HFF-Myc (cell line): ENCODE measurements at places on chromosomes 3 and 15.

GRCh38 chr3:9617056-9617455, 32.2 kb upstream of the MTMR14 start:
- no peak for DNase-seq

DNA sequence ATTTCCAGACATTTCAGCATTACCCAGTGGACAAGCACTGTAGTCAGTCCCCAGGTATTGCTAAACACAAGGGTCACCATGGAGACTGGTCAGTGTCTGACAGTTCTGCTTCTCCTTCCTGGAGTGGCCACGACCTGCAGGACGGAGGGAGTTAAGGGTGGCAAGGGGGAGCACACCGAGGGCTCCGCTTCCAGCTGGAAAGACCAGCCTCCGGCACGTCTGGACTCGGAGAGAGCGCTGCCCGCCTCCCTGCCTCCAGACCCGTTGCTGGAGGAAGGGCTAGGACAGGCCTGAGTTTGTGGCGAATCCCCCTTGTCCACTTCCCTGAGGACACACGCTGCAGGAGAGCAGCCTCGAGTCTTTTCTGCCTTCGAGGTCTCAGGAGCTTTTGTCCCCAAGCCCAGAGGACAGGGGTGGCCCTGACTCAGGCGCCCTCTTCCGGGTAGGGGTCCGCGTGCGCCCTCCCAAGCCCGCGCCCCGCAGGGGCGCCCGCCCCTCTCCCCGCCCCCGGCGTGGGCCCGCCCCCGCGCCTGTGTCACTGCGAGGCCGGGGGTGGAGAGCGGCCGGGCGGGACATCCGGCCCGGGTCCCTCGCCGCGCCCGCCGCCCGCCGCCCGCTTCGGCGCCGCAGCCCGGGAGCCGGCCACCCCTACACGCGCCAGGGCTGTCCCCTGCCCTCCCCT, at the start of gene CHST14:
CHST14 (plus strand) TSS at position 562 of the 682 bp plus-strand sequence. CDS start 230 bp downstream, outside the sequence.
- no peak for DNase-seq

GRCh38 chr3:192892981-192893700, 24.5 kb downstream of the MB21D2 start:
- no peak for DNase-seq

DNA sequence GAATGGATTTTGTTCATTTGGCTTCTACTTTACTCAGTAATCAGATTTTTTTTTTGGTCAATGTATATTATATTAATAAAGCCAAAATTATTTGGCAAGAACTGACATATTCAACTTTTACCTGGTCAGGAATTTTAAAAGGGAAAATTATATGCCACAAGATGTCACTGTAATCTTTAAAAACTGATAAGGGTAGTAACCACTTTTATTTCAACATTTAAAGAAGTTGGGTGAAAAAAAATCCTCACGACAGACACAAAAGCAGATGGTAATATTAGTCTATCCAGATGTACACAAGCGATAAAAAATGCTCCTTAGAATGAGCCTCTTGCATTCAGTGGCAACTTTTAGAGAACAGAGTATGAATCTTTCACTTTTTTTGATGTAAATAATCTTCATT, 101.9 kb downstream of the SERPINI1 start:
- no peak for DNase-seq

DNA sequence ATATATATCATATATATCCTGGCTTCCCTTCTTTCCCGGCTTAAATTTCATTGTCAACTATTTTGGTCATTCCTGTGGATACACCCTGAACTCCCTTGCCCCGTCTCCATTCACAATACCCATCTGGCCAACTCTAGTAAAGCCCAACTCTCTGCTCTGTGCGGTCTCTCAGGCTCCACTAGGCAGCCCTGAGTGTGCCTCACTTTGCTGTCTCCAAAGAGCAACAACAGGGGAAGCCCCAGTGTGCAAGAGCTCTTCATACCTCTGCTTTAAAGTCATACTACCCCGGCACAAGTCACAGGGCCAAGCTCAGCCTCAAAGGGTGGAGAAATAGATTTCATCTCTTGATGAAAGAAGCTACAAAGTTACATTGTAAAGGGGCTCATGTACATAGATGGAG, 18.9 kb upstream of the FEM1B start:
- no peak for DNase-seq

DNA sequence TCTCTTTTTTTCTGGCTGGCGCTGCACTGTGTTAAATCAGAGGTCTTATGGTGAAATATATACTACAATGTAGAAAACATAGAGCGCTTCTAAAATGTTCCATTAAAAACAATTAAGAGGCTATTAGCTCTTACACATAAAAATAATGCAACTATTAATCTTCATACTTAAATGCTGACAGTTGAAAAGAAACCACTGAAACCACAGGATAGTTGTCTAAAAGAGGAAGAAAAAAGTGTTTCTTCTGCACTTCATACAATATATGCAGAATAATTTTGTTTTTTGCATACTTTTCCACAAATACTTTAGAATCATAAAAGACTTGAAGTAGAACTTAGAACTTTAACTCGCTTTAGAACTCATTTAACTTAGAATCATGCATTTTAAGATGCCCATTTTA, 170.5 kb downstream of the PYDC2 start:
- no peak for DNase-seq

GRCh38 chr3:55629432-55629831, 142.3 kb upstream of the WNT5A start:
- DNase-seq: no peak

DNA sequence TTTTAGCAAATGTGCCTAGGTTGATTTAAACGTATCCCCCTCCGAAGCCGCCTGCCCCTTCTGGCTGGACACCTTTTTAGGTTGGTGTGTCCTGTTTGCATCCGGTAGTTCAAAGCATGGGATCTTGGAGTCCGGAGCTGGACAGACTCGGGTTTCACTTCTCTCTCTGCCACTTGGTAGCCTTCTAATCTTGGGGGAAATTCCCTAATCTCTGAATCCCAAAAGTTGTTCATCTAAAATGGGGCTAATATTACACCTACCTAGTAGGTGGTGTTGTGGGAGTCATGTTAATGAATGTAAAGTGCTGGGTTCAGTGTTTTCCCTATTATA, 760 bp downstream of the FANCI start:
- no peak for DNase-seq

DNA sequence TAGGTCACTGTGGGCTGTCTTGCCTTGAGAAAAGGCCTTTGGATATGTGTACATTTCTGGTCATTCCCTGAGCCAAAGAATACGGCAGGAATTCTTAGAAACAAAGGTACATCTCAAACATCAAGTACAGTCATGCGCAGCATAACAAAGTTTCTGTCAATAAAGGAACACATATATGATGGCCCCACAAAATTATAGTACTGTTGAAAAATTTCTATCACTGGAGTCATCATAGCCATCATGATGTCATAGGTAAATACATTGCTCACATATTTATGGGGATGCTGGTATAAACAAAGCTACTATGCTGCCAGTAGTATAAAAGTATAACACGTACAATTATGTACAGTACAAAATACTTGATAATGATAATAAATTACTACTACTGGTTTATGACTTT, 38.9 kb upstream of the NECTIN3 start:
- no peak for DNase-seq

DNA sequence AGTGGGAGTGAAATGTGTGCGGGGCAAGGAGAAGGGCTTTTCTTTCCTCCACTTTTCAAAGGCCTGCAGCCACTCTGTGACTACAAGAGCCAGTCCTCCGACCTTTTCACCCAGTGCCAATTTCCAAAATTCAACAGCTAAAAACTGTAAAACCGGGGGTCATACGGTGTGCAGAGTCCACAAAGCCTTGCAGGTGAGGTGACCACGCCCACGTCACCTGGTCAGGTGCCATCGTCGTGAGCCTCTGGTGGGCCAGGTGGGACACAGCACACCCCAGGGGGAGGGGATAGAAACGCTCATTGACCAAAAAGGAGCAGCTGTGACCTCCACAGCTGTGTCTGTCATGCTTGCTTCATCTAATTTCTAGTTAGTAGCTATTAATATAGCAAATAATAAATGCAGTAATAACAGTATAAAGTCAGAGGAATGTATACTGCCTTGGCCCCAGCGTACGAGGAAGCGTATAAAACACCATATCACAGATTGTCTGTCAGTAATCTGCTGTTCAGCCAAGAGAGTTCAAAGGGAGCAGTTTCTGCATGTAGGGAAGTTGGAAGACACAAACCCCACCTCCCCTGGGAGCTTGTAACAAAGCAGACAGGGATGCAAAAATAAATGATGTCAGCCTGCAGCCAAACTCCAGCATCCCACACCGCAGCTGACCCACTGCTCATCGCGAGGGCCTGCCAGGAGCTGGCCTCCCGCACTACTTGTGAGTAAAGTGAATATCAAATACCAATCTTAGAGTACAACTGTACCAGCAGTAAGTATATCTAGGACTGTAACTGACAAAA, 86.7 kb downstream of the VGLL4 start:
- DNase-seq: no peak

GRCh38 chr15:63157891-63158431, 684 bp upstream of the RPS27L start:
- no peak for DNase-seq

- no peak for DNase-seq
Measured at GRCh38 chr3:99505200-99505599, 133.2 kb upstream of the COL8A1 start.

DNA sequence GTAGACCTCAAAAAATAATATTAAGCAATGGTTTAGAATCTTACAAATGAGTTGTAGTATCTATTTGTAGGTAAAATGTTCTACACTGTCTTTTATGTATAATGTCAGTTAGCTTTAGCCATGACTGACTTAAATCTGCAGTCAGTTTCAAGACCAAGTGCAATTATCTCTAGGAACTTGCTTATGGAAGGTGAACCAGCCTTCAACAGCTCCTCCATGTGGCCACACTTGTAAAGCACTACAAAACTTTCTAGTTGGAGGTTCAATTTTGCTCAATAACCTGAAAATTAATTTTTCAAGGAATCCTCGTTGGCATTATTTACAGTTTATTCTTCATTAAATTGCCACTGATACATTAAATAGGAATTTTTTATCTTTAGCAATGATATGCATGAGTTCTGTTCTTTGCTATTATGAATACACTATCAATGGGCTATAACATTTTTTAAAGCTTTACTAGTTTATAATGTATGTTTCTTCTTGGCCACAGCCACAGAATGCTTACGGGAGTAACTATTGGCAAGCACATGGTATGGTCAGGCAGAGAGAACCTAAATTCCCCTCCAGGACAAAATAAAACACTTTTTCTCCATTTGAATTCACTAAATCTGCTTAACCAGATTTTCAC, 315.3 kb upstream of the UBE2E2 start:
- DNase-seq: no peak

DNA sequence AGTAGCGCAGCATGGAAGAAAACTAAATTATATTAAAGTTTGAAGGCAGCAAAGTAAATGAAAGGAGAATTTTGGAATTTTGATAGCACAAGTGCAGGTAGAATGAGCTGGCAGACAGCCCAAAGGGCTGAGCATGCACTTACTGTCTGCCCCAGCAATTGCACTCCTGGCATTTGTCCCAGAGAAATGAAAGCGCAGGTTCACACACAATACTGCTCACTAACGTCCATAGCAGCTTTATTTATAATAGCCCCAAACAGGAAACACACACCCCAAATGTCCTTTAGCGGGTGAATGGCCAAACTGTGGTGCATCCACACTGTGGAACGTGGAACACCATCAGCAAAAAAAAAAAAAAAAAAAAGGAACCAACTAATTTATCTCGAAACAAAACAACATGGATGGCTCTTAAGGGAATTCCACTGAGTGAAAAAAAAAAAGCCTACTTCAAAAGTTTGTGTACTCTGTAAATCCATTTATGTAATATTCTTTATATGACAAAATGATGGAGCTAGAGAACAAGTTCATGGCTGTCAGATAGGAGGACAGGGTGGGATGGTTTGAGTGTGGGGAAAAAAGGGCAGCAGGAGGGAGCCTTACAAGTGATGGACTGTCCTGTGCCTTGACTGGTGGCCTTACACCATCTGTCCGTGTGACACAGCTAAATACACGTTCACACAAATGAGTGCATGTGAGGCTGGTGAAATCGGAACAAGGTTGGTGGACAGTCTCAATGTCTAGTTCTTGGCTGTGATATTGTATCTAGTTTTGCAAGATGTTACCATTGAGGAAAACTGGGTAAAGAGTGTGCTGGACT, 6.0 kb upstream of the TM2D3 start:
- no peak for DNase-seq

DNA sequence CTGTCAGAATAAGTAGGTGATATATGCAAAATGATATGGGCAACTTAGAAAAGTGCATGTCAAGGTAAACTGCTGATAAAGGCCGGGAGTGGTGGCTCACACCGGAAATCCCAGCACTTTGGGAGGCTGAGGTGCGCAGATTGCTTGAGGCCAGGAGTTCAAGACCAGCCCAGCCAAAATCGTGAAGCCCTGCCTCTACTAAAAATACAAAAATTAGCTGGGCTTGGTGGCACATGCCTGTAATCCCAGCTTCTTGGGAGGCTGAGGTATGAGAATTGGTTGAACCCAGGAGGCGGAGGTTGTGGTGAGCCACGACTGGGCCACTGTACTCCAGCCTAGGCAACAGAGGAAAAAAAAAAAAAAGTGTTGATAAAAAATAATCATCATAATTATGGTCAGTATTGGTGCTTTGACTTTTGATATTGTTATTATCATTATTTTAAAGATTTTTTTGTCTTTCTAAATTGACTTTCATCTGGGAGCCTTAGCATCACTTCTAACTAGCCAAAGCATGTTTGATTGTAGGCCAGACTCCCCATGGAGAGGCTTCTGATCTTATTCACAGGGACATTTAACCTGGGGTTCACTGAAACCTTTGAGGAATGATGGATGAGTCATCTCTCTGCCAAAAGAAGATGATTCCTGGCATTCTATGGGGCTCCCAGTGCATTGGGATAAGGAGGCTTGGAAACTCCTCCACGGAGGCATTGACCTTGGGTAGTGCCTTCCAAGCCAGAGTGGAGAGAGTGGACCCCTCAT, 5.6 kb downstream of the ZBTB38 start:
- DNase-seq: no peak

DNA sequence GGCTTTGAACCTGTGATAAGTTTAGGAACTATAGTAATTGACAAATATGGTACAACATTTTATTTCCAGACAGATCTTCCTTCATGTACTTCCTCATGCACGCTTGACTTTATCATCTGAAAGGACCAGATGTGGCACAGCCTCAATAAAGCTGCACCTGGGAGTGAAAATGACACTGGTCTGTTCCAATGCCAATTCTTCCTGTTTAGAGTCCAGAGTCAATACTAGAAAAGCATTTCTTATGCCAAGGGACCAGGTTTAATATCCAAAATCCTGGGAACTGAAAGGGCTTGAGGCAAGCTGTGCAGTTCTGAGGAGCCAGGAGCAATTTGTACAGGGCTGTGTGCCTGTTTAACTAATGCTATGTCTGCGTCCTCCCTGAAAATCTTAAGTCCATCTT, 15.3 kb downstream of the DPH6 start:
- no peak for DNase-seq

GRCh38 chr3:73411993-73412392, 212.7 kb downstream of the PDZRN3 start:
- no peak for DNase-seq

GRCh38 chr3:152048831-152049230, 175.4 kb downstream of the SUCNR1 start:
- DNase-seq: no peak

- DNase-seq: peak; percentile 52
Measured at GRCh38 chr3:36911990-36912804, 32.7 kb downstream of the TRANK1 start.
